Activated CD4-positive, alpha-beta T cell treated with anti-CD3 and anti-CD28 coated beads, Interleukin-2, amount 10 ng/mL, durations not matched to agents 24 days and 14 days (primary cell): ENCODE measurements at places on chromosomes 16 and 17. TPM values are rescaled to one million over a fixed set of nuclear protein-coding genes. Genes with fewer than 3 reads are reported as not detected.

The ITGB4 gene
- 0.71 and 1.8 TPM in 2 replicates for total RNA-seq

The RNF157 gene
- 35.0 and 42.4 TPM in 2 replicates for total RNA-seq

The ALOX12 gene
- total RNA-seq = not detected in 2 replicates

The SMPD3 gene
- 0.09 and 0.40 TPM in 2 replicates for total RNA-seq

The PPY gene
- total RNA-seq = not detected in 2 replicates

The IKZF3 gene
- 14.7 and 15.9 TPM in 2 replicates for total RNA-seq

- no peak for DNase-seq
These were observed 20.9 kb downstream of the MAP1LC3B start for GRCh38 chr16:87412996-87413421.

DNA sequence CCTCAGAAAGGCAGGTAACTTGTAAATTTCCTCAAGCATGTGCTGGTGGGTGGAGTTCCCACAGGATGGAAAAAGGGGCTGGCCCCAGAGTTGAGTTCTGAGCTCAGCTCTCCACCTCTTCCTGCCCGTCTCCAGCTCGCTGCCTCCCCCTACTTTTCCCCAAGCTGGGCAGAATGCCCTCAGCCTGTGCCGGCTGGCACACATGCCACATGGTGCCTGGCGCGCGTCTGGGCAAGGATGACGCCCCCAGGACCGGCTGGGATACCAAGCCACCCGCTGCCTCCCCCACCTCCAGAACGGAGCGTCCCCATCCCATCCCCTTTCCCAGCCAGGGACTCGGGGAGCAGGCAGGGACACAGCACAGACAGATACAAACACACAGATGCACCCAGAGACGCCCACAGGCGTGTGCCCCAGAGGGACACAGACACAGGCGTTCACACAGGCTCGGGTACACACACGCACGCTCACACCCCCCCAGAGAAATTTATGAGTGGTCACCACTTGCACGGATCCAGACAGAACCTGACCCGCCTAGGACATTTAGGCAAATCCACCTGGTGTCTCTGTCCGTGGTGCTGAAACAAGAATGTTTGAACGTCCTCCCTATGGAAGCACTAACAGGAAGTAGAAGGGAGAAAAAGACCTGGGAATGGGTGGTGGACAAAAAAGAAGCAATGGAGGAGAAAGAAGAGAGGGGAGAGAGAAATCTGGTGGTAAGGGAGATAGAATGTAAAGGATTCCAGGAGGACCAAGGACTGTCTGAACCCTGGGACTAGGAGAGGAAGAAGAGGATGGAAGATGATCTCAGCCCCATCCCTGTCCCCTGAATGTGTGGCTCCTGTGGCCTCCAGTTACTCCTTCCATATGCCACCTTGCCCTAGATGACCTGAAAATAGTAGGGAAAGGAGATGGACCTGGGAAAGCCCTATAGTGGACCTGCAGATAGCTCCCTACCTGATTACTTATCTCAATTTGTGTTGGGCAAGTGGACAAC, 15.5 kb downstream of the NEUROD2 start:
- peak; percentile 84 for DNase-seq

DNA sequence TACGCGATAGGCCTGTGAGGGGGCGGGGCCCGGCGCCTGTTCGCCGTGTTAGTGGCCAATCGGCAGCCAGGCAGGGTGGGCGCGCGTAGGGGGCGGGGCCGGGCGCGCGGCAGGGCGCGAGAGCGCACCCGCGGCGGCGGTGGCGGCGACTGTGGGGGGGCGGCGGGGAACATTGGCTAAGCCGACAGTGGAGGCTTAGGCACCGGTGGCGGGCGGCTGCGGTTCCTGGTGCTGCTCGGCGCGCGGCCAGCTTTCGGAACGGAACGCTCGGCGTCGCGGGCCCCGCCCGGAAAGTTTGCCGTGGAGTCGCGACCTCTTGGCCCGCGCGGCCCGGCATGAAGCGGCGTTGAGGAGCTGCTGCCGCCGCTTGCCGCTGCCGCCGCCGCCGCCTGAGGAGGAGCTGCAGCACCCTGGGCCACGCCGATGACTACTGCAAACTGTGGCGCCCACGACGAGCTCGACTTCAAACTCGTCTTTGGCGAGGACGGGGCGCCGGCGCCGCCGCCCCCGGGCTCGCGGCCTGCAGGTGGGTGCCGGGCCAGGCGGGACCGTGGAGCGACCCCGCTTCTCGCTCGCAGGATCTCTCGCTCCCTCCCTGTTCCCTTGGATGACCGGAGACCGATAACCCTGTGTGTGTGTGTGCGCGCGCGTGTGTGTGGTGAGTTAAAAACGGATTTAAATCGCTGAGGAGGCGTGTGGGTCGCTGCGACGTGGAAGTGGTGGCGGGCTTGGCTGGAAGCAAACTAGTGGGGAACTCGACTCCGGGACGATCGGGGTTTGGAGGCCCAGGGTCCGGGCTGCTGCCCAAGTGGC, at the start of gene NFATC3:
TSS of gene NFATC3 (plus strand) at position 112 of the 813 bp plus-strand sequence. CDS start at position 424, 312 bp downstream.
- peak; percentile 99 for DNase-seq

DNA sequence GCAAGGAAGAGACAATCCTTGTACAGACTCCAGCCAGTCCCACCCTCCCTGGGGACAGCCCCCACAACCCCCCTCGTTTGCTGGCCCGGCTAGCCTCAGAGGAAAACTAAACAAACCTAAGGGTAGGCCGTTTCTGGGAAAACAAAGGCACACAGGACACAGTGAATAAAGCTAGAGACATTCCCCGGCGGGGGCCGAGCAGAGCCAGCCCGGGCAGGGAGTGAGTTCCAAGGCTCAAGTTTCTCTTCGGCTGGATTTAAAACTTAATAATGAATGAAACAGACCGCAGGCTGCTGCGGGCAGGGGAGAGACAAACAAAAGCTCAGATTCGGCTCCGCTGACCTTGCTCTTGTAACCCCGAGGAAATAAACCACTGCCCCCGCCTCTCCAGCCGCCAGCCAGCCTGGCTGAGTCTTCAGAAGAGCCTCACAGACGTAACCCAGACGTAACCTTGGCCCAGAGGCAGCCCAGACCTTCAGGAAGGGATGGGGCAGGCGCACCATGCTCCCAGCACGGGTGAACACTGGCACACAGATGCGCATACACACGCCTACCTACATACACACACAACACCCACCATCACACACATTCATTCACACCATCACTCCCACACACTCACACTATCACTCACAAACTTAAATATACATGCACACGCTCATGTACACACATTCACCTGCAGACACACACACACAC, 216.0 kb downstream of the ZNF423 start:
- no peak for DNase-seq

DNA sequence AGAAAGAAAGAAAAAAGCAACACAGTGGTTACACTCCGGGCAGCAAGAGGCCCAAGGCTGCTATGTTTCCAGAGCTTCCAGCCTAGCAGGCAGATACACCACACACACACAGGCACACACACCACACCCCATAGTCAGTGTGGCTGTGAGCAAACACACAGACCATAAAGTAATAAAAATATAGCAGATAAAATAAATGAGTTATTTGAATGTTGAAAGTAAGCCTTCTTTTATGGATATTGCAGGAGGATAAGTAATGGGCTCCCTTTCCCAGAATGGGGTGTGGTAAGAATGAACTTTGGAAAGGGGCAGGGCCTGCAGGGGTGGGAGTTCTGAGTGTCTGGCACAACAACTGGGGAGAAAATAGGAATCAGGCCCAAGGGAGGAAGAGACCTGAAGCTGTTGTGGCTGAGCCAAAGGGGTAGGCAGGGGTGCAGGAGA, 4.8 kb upstream of the CDK5RAP3 start:
- DNase-seq = no peak

GRCh38 chr16:31351942-31352325, 3.0 kb upstream of the ITGAX start:
- DNase-seq = peak; percentile 71

DNA sequence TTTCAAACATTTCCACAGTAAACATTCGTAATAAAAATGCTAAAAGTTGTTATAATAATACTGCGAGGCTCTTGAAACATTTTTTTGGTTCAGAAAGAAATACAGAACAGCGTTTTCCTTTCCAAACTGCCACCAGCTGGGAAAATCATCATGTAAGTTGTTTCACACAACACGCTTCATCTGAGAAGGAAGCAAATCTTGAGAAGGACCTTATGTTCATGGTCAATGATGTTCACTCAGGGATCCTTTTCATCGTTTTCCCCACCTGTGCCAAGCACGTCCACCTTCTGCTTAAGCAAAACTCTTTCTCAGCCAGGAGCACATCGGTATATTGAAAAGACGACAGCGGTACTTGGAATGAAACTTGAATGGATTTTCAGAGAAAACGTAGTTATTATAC, 274.5 kb upstream of the ELAC2 start:
- no peak for DNase-seq

DNA sequence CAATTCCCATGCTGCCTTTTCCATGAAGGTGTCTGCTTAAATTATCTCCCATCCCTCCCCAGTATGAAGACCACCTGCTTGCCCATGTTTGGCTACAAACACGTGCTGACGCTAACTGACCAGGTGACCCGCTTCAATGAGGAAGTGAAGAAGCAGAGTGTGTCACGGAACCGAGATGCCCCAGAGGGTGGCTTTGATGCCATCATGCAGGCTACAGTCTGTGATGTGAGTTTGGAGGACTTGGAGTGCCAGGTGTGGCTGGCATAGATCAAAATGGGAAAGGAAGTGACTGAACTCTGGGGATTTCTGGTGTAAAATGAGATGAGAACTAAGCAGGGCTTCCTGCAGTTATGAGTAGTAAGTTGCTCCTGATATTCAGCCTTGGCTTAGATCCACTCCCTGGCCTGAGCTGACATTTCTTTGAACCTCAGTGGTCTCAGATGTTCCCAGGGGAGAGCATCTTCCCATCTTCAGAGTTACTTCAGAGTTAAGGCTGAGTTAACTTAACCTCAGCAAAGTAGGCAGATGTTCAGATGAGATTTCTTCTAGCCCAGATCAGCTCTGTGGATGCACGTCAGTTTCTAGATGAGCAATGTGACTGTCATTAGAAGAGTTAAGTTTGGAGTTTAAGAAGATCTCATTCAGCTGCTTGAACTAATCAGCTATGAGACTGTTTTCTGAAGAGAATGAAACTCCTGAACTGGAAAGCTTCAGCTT, 32.7 kb downstream of the ITGB3 start:
- no peak for DNase-seq

GRCh38 chr16:11106726-11107125, 149.3 kb downstream of the SOCS1 start:
- DNase-seq = no peak

GRCh38 chr17:39151943-39152818, 744 bp upstream of the PLXDC1 start:
- peak; percentile 68 for DNase-seq

DNA sequence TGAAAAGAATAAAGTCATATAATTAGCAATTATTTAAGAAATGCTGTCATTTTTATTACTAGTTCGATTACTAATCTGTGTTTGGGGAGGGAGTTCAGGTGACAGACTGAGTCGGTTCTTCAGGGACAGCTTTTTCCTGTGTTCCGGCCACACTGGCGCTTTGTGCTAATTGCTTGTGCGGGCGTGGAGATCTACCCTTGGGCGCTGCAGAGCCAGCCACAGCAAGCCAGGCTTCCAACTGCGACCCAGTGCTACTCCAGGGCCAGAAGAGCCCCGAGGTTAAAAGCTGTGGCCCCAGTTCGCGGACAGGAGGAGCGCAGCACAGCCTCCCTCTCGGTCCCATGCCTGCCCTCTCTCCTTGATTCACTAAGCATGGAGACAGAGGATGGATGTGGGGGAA, 6.5 kb upstream of the OR2C1 start:
- DNase-seq = no peak

DNA sequence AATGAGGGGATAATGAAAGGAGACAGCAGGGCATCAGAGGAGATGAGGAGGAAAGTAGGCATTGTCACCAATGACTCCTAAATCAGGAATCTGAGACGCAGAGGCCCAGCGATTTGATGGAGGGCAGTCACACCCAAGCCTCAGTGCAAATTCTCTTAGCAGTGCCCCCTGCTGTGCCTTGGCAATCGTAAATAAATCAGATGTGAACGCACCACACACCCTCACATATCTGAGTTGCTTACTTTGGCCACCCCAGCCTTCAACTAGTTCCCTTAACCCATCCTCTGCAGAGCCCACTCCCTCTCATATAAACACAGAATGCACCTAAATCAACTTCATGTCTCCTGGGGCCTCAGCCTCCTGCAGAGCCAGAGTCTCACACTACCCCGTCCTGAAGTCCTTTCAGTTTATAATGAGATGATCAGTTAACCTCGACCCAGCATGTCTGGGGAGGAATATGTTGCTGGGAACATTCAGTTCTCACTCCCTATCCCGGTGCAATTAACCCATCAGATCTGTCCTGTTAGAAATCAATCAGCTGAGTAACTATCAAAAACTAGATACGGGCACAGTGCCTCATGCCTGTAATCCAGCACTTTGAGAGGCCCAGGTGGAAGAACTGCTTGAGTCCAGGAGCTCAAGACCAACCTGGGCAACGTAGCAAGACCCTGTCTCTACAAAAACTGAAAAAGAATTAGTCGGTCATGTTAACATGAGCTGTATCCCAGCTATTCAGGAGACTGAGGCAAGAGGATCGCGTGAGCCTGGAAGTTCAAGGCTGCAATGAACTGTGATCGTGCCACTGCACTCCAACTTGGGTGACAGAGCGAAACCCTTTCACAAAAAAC, 78.4 kb downstream of the SLC39A11 start:
- no peak for DNase-seq

- no peak for DNase-seq
These were observed 92.8 kb downstream of the MYH10 start for GRCh38 chr17:8537734-8538133.

DNA sequence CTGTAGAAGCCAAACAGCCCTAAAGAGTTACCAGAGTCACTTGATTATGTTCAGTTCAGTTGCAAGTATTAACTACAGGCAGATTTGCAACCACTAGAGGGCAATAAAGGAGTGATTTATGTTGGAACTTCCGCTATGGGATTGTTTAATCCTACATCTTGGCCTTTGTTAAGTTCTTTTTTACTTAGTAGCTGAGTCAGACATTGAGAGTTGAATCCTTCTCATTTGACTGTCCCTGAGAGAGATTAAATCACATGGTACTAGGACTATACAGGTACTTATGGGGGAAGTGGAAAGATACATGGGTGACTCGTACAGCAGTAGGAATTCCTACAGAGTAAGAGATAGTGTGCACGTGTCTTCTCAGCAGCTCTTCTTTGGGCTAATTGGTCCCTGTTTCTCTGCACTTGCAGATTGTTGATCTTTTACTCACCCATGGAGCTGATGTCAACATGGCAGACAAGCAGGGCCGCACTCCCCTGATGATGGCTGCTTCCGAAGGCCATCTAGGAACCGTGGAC, 40.3 kb downstream of the CYB561 start:
- peak; percentile 72 for DNase-seq

- no peak for DNase-seq
These were observed 8.2 kb upstream of the MPRIP start for GRCh38 chr17:17034026-17034425.

DNA sequence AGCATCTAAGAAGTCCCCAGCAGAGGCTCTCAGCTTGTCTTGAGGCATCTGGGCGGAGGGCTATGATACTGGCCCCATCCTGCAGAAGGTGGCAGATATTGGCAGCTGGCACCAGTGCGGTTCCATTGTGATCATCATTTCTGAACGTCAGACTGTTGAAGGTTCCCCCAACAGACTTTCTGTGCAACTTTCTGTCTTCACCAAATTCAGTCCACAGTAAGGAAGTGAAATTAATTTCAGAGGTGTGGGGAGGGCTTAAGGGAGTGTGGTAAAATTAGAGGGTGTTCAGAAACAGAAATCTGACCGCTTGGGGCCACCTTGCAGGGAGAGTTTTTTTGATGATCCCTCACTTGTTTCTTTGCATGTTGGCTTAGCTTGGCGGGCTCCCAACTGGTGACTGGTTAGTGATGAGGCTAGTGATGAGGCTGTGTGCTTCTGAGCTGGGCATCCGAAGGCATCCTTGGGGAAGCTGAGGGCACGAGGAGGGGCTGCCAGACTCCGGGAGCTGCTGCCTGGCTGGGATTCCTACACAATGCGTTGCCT, at the start of gene CIITA:
TSS of gene CIITA (plus strand) at position 404 of the 543 bp plus-strand sequence. CDS start at position 533, 129 bp downstream.
- peak; percentile 86 for DNase-seq

- DNase-seq = no peak
These were observed 4.8 kb upstream of the ABCC3 start for GRCh38 chr17:50629902-50630301.
